ENCODE measurements at places on chromosomes 5 and 9. TPM values are rescaled to one million over a fixed set of nuclear protein-coding genes. Genes with fewer than 3 reads are reported as not detected.

DNA sequence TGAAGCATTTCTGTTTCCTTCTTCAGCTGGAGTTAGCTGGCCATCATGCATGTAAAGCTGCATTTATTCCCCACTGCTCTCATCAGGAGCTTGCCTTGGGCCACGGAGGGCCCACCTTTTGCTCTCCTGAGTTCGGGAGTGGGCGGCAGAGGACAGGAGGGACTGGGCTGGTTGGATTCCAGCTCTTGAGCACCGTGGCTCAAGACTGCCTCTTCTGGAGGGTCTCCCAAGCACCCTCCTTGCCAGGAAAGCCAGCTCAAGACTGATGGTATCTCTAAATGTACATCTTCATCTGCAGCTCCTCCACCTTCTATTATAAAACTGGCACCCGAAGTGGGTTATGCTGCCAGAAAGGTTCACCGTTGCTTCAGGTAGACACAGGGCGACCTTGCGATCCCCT is 399.6 kb upstream of the IRX1 start:
- DNase-seq: no peak

The FER gene
- 16.1 TPM for total RNA-seq

The GABRG2 gene
- not detected for total RNA-seq

- no peak for DNase-seq
Measured at GRCh38 chr9:120856700-120857099, 14.0 kb upstream of the PSMD5 start.

DNA sequence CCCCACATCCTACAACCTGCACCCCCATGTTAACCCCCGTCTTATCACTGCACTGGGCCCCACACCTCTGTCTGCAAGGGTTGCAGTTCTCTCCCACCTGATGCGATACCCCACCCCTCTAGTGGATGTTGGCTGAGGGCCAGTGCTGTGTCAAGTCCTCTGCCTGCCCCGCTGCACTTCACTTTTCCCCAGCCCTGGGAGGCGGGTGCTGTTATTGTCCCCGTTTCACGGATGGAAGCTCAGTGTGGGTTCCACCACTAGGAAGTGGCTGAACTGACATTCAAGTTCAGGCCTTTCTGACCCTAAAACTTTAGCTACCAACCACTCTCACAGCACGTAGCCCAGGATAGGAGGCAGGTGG is 3.5 kb downstream of the SNCB start:
- DNase-seq: no peak

The PRPF4 gene
- 17.4 TPM for total RNA-seq

DNA sequence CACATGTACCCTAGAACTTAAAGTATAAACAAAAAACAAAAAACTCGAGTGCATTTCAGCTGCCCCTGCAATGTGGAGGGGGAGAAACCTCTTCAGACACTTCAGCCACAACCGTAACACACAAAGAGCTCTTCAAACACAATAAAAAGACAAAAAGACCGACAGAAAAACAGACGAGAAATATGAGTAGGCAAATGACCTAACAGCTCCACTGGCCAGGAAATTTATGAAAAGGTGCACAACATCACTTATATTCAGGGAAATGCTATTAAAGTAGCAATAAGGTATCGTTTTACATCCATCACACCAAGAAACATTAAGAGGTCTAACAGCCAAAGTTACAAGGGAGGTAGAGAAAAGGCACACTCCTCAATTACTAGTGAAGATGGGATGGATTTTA is 6.2 kb downstream of the ZBED3 start:
- no peak for DNase-seq

GRCh38 chr5:126455728-126456127 is 32.5 kb downstream of the GRAMD2B start:
- DNase-seq: no peak

DNA sequence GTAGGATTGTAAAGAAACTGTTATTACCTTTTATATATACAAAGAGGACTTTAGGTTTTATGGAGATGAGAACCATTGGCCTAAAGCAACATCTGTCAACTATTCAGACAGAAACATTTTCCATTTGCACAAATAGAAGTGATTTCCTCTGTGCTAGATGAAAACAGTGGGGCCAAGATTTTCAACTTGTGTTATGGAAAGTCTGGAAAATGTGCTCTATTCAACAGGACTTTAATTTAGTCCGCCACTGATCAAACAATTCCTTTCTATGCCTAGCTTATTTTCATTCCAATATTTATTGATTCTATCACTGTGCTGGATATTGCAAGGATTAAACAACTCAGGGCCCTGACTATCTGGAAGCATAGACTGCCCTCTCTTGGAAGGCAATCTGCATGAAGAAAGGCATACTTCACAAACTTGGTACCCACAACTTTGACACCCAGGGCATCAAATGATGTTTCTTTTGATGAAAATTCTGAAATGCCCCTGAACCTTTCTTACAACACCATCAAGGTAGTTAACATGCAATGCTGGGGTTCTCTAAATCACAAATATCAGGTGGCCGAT is 126.6 kb upstream of the HMHB1 start:
- DNase-seq: no peak

GRCh38 chr9:133888809-133889491 is 103.2 kb downstream of the VAV2 start:
- no peak for DNase-seq

The ARHGEF28 gene
- 34.6 TPM for total RNA-seq

The RNF14 gene
- 52.0 TPM for total RNA-seq

The ARRDC3 gene
- total RNA-seq: 119 TPM

DNA sequence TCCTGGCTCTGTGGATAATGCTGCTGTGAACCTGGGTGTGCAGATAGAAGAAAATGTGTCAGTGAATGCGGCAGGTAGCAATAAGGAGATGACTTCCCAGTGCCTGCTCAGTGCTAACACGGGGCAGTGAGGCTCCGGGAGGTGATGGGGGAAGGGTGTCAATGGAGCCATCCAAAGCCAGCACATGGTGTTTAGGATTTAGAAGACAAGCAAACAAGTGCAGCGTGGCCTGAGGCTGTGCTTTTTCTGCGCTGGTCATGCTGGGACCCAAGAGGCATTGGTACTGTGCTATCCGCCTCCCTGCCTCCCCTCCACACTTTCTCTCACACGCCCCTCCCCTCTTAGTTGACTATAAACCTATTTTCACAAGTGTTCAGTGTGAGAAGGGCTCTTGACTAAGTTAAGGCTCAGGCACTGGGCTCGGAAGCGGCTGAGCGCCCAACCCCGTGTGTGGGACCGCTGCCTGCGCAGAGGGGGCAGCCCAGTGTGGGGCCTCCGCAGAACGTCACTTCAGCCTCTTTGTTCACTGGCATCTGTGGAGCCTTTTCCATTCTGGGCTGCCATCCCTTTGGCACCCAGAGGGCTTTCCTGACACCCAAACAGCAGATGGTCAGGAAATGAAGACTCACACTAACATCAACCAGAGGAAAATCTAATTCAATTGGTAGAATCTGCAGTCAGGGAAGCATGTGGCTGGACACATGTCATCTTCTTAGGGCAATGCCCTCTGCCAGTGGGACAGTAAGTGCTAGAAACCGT is 21.8 kb upstream of the NINJ1 start:
- no peak for DNase-seq

GRCh38 chr5:62494772-62495171 is 82.2 kb downstream of the IPO11 start:
- no peak for DNase-seq

GRCh38 chr9:2298217-2298616 is 283.1 kb downstream of the SMARCA2 start:
- DNase-seq: no peak

- DNase-seq: no peak
Measured at GRCh38 chr5:9622971-9623421, 7.2 kb downstream of the TAS2R1 start.

The TBC1D2 gene
- 56.3 TPM for total RNA-seq

The PLPP7 gene
- total RNA-seq: not detected
